ENCODE measurements at places on chromosomes 3 and 15.
A peak's percentile ranks its signal among the peaks of the same experiment; 100 is the strongest.

DNA sequence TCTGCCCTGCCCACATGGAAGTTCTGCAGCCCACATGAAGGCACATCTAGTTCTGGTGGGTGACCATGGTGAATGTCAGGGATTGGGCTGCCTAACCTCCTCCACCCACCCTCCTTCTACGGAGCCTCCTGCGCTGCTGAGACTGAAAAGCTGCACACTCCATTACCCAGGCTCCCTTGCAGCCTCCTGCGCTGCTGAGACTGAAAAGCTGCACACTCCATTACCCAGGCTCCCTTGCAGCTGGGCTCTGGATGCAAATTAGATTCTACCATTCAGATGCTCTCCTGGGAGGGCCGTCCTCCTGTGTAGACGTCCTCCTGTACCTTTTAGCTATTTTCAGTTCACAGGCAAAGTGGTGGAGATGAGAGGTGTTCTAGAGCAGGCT is 32.1 kb downstream of the POMGNT2 start:
- no peak for DNase-seq

- DNase-seq = no peak
These were observed 65.5 kb downstream of the MEF2A start for GRCh38 chr15:99631255-99631654.

DNA sequence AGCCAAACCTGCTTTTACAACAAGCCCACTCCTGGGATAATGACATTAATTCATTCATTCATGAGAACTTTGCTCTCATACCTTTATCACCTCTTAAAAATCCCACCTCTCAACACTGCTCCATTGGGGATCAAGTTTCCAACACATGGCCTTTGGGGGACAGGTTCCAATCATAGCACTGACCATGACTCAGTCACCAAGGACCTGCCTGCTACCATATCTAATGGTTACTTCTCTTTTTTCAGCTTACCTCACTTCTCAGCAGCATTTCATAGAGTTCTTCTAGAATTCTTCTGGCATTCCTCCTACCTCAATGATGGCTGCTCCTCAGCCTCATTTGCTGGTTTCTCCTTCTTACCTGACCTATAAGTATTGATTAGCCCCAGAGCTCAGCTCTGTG is 36.9 kb upstream of the RYK start:
- no peak for DNase-seq

DNA sequence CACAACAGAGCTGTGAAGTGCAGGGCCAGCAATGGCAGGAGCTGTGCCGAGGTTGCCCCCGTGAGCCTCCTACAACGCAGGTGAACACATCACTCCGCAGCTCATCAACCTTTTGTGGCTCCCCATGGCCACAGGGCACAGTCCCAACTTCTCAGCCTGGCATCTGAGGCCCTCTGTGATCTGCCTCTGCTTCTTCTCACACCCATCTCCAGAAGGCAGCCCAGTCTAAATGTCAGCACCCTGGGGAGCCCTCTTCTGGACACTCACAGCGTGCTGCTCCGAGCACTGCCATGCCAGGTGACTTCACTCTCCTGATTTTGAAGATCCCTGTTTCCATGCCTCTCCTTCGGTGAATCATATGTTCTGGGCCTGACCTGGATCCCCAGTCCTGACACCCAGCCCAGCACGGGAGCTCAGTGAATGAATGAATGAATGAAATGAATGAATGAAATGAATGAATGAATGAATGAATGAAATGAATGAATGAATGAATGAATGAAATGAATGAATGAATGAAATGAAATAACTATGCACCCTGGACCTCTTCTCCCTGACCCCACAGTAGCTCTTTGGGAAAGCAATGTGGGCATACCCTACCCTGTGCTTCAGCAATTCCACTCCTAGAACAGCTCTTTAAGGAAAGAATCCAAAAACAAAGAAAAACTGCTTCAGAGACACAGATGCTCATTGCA is 17.9 kb upstream of the SKIC8 start:
- DNase-seq = no peak

- no peak for DNase-seq
These were observed 53.1 kb upstream of the FAM3D start for GRCh38 chr3:58719684-58720083.

GRCh38 chr15:82585072-82585471 is 44.8 kb upstream of the RPS17 start:
- no peak for DNase-seq

DNA sequence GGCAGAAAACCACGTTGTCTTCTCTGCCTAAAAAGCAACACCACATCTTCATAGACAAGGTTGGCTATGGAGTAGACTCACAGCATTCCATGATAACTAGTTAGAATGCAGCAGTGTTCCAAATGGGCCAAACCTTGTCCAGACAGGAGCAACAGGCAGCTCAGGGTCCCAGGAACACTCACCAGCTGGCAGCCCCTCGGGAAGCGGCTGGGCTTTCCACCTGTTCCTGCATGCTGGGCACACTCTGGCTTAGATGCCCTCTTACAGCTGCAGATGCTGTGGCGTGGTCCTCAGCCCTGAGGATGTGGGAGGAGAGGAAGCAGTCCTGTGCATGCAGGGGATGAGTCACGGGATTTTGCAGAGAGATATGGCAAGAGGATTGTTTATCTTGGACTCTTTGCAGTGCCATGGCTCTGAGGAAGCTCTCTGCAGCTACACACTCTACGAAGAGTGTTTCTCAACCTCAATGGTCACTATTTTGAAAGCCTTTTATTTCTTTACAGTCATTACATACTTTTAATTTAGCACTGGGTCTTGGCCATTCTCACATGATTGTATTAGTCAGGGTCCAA is 11.3 kb downstream of the NRROS start:
- DNase-seq = no peak

- DNase-seq = no peak
These were observed 31.2 kb upstream of the TNIK start for GRCh38 chr3:171491361-171491760.

GRCh38 chr15:39499681-39500080 is 81.2 kb upstream of the THBS1 start:
- DNase-seq = no peak

- no peak for DNase-seq
These were observed 389 bp downstream of the ARPC4 start for GRCh38 chr3:9793161-9793781.

- DNase-seq = no peak
These were observed 113.7 kb downstream of the WNT5A start for GRCh38 chr3:55373423-55373822.

DNA sequence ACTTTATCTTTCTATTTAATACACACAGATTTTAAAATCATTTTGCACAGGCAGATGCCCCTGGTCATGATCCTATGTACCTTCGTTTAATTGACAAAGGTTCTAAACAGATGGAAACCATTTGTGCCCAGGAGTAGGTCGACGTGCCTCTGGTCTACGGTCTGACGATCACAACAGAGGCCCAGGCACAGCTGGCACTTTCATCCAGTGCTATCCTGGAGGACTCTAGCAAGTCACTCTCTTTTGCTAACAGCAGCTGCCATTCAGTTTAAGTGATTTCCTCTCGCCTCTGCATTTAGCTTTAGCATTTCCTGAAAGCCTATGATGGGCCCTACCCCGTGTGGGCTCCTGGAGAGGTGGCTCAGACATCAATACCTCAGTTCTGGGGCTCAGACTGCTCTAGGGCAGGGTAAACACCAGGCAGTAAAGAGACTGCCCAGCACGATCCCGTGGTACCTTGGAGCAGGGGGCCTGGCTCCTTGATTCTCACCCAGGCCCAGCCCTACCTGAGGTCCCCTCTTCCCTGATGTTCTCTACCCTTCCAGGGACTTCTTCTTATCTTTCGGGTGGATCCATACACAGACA is 83.2 kb upstream of the SNRPA1 start:
- no peak for DNase-seq

DNA sequence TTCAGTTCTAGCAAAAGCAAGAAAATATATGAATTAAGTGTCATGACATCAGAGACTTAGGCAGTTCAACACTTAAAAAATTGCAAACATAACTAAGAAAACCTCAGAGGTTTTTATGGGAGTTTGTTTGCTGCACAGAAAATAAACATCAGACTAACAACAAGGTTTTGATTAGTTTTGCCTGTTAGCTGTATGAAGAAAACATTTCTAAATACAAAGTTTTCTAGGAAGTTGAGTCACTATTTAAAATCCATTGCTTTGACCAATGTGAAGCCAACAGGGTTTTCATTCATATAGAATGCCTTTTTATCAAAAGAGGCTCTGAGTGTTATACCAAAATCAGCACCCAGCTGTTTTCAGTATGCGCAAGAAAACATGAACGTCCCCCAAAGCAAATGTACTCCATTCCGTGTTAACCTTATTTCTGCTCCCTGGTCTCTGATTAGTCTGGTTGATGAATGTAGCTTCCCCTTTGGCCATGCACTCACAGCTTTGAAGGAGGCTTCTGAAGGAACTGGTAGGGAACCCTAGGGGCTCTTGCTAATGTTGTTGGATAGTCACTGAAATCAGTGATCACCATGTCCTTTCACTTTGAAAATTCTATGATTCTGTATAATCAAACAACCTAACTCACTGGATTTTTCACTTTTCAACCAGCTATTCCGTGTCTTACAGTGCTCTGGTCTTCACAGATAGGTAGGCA is 89.6 kb upstream of the TSEN2 start:
- DNase-seq = no peak

GRCh38 chr15:84886211-84886983 is 1.9 kb downstream of the SLC28A1 start:
- no peak for DNase-seq

DNA sequence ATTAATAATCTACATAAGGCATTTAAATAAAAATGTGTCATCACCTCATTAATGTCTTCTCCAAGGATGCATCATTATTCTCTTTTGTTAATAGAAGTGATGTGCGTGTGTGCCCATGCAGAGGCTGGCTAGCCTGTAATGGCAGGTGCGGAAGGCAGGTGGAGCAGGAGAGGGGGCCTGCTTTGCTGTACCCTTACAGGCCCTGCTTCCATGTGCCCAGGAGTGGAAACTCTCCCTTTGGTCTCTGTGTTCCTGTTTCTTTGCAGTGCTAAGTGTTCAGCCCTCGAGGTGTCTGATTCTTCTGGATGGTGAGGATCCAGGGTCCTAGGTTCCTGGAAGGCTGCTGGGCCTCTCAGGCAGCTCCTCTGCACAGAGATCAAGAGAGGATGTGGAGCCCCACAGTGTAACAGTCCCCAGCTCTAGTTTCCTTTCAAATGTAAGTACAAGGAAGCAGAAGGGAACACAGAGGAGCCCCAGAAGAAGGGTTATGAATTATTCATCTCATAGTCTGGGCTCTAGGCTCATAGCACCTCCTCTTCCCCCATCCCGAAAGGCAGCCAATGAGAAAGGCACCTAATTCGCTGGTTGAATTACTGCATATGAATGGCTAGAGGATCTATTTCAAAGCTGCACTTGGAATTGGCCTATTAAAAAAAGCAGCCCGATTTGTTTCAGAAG is 39.2 kb upstream of the AGBL1 start:
- no peak for DNase-seq

DNA sequence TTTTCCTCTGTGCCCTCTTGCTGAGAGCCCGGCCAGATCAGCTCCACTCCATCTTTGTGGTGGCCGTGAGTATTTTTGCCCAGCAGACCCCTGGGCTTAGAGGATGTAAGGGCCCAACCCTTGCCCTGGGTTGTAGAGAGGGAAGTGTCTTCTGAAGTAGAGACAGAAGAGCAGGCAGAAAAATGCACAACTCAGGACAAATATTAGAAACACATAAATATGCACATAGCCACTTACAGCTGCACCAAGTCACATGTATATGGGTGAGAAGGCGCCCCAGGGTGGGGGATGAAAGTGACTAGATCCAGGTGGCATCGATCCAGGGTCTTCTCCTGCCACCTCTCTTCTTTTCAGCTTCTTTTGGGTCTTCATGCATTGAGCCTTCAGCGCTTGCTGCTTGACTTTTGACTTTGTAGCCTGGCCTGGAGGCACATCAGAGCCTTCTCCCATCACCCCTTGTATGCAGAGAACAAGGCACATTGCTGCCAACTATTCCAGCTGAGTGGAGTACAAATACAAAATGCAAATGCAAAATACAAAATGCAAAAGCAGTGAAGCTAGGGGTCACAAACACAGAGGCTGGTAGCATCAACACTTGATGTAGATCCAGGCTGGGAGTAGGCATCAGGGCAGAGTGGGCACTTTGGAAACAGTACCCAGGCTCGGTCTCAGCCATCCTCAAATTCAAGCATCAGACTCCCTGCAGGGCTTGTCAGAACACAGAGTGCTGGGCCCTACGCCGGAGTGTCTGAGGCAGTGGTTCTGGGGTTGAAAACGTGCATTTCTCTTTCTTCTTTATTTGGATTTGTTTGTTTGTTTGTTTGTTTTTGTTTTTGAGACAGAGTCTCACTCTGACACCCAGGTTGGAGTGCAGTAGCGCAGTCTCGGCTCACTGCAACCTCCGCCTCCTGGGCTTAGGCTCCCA is 133.0 kb downstream of the ASB7 start:
- no peak for DNase-seq

- DNase-seq = no peak
These were observed 63.7 kb upstream of the TPRG1 start for GRCh38 chr3:189108067-189108466.

DNA sequence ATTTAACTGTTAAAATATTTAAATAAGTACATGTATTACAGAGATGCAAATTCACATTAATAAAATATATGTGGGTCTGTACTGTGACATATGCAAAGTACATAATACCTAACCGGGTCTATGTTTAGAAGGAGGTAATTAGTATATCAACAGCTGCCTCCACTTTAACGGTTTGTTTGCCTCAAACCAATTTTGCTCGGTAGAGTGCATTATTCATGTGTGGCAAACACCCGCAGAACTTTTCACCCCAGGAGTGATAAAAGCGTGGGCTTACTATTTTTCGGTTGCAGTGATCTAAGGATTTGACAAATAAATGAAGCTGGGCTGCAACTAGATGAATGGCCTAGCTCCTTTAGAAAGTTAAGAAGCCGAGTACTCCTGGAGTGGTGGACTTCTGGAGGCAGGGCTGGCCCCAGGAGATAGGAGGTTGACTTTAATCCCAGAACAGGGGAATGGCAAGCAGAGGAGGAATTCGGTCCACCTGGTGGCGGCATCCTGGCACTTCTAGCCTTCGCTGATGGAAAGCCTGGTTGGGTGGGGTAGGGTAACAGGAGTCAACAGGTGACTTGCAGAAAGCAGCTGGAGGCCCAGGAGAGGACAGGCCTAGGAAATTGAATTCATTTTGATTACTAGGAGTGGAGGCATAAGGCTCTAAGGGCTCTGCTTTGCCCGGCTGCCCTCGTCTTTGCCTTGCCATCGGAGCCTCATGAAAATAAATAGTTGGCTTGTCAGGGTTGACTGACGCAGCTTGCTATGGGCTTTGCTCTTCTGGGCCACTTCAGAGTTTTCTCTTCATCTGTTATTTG is 2.4 kb downstream of the SLCO3A1 start:
- peak; percentile 30 for DNase-seq

DNA sequence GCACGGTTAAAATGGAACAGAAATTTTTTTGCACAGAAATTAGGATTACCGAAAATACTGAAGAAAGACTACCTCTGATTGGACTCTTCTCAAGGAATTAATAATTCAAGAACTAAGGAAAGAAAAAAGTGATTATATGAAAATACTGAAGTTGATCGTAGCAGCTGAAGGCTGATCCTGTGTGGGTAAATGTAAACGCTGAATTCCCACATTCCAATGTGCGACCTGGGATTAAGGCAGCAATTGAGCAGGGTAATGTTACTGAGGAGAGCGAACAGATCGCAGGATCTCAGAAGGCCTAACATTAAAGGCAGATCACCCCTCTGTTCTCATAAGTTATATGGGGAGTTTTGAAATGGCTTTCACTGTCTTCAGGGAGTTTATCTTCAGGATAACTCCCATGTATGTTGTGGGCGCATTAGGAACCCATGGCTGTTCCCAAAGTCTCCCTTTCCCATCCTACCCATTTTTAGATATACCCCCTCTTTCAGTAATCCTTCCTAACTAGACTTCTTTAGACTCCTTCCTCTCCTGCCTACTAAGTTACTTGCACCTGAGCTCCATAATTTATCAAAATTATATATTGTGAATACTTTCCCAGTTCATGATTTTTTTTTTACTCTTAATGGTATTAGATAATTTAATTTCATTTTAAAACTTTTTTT is 1.0 kb upstream of the UBL7 start:
- DNase-seq = no peak

Measured in stimulated activated naive CD4-positive, alpha-beta T cell treated with Interleukin-2 at 50 U/mL for 16 hours (primary cell).